ENCODE measurements at places on chromosomes 2 and 18.

- no peak for DNase-seq
These were observed 235.1 kb upstream of the ZNF804A start for GRCh38 chr2:184363213-184363612.

DNA sequence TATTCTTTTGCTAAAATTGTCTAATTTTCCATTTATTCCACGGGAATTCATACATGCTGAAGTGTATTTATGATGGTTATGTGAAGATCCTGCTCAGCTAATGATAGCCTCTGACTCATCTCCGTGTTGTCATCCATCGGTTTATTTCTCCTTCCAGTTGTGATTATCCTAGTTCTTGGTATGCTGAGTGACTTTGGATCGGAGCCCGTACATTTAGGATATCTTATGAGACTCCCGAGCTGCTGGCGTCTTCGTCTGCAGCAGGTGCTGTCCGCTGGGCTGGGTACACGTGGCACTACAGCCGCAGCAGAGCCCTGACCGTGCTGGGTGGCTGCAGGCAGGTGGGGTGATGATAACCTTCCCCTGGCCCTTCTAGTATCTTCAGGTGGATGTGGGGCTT, 40.1 kb upstream of the GALR1 start:
- no peak for DNase-seq

DNA sequence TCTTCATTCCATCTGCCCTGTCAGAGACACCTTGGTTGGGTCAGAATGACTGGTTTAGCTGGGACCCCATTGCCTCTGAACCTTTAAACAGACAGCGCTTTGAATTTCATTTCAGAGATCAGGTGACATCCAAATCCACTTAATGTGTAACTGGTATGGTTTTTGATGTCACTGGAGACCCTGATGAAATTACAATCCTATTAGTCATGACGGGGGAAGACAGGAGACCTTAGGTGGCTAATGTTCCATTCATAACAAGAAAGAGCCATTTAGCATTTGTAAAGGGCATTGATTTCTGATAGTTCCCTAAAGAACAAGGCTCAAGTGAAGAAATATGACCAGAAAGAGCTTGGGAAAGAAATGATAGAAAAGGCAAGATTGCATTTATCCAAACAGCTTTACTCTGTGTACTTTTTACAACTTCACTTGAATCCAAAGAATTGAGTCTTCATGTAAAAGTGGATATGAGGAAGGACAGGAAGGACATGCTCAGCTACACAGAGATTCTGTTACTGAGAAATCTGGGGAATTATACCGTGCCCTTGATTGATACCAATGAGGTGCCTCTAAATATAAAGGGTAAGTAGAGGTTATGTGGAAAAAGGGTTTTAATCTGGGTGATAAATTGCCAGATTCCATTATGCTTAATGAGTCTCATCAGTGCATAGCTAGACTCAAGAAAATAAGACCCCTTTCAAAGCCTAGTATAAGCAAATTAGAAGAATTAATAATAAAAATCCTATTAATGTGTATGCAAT, 198.2 kb downstream of the NCKAP5 start:
- DNase-seq = no peak

DNA sequence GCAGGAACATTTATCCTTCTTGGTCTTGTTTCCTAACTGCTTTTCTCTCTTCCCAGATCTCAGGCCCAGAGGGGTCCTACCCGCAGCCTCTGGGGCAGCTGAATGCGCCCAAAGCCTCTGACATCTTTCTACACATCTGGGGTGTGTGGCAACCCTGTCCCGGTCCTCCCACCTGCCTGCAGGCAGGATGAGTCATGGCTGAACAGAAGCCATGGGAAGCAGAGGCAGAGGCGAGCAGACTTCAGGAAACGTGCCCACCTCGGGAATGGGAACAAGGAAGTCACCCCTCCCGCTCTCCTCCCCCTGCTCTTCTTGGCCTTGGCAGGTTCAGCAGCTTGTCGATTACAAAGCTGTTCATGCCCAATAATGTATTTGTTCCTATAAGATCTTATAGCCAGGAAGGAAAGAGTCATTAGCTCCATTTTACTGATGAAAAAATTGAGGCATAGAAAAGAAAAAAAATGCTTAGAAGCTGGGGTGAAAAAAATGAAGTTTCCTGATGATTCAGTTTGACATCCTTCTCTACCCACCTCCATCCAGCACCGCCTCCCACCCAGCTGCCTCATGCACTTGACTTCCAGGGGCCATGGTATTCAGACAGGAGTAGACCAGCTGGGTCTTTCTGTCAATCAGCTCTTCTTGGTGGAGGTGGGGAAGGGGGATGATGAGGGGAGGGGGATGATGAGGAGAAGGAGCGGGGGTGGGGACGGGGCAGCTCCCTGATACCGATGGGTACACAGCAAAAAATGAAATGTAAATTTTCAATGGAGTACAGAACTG, 10.4 kb upstream of the KCNF1 start:
- no peak for DNase-seq

DNA sequence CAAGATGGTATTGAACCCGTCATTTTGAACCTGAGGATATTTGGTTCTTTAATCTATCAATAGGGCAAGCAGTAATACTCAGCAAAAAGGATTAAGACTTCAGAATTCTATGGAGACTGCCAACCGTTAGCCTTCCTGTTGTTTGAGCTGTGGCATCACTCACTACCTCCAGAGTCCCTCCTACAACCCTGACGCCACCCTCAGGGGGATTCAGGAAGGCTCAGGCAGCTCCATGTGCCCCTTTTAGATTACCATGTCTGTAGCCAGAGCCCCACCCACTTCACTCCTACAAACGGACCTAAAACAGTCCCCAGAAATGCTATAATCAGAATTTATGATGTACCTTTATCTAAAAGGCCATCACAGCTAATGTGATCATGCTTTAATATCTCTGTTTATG, 172.9 kb downstream of the EPHA4 start:
- DNase-seq = no peak

- no peak for DNase-seq
These were observed 38.8 kb downstream of the BMP10 start for GRCh38 chr2:68832233-68832869.

DNA sequence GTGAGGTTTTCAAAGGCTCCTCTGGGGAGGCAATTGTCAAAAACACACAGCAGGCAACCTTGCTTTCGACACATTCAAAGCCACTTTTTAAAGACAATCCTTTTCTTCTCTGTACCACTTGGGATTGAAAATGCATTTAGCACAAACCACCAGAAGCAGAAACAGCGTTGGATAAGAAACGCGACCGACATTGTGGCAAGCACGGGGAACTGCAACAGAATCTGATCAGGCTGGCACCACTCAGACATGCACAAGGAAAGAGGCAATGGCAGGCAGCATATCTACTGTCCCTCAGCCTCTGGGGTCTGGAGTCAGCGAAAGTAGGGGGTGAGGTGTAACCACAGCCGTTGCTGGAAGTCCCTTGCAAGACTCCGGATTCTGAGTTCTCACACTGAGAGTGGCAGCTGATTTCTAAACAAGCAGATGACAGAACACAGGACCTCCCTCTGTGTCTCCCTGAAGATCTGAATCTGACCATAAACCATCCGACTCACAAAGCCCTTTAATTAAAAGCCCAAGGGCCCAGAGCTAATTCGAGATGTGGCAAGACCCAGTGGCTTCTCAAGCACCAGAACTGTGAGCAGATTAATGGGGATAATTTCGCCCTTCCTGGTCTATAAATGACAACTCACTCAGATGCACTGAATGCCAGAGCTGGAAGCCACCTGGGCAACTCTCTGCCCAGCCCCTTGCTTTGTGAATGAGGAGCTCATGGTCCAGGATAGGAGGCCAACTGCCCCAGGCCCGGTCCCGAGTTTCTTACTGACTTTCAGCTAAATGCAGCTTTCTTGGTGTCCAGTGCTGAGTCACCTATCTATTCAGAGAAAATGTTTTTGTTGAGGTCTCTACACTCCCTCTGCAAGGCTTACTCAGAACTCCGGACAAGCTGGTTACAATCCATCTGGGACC, 29.6 kb downstream of the CYRIA start:
- no peak for DNase-seq

DNA sequence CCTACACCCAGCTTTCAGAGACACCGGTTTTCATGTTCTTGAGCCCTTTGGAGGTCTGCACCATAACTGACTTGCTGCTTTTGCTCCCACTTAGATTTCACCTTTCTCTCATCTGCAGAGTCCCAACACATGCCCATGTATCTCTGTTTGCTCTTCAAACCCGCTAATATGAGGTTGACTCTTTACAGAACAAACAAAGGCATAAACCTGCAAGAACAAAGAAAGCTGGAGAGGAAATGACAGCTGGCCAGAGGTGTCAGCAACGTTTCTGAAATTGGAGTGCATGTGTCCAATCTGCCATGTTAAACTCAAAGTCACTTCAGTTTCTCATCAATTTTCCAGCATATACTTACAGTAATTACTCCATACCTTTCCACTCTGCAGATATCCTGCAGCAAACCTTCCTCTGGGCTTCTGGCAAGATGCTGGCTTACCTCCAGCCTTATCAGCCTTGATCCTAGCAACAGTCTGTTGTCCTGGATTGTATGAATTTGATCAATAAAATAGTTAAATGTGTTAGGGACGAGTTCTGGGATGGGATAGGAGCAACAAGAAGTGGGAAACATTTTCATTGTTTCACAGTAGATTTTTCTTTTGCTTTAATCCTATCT, 157.4 kb downstream of the FHOD3 start:
- no peak for DNase-seq

- no peak for DNase-seq
These were observed 143.2 kb upstream of the KYNU start for GRCh38 chr2:142734231-142734630.

DNA sequence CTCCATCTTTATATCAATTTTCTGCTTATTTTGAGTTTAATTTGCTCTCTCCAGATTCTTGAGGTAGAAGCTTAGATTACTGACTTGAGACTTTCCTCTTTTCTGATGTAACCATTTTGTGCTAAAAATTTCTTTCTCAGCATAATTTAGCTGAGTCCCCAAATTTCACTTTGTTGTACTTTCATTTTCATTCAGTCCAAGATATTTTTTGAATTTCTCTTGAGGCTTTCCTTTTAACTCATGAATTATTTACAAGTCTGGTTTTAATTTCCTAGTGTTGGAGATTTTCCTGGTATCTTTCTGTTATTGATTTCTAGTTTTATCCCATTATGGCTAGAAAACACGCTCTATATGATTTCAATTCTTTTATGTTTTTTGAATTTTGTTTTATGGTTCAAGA, 144.7 kb upstream of the PGAP1 start:
- no peak for DNase-seq

DNA sequence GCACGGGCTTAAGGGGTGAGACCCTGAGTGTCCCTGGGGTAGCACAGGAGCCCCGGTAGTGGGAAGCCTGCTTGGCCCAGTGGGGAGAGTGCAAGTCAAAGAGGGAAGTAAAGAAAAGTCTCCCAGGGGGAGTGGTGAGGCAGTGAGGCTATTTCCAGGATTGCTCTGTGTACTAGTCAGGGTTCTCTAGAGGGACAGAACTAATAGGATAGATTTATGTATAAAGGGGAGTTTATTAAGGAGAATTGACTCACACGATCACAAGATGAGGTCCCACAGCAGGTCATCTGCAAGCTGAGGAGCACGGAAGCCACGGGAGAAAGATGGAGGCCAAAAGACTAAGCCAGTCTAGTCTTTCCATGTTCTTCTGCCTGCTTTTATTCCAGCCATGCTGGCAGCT, 45.5 kb downstream of the CMPK2 start:
- DNase-seq = no peak

GRCh38 chr18:44841221-44841620, 160.5 kb downstream of the SETBP1 start:
- no peak for DNase-seq

DNA sequence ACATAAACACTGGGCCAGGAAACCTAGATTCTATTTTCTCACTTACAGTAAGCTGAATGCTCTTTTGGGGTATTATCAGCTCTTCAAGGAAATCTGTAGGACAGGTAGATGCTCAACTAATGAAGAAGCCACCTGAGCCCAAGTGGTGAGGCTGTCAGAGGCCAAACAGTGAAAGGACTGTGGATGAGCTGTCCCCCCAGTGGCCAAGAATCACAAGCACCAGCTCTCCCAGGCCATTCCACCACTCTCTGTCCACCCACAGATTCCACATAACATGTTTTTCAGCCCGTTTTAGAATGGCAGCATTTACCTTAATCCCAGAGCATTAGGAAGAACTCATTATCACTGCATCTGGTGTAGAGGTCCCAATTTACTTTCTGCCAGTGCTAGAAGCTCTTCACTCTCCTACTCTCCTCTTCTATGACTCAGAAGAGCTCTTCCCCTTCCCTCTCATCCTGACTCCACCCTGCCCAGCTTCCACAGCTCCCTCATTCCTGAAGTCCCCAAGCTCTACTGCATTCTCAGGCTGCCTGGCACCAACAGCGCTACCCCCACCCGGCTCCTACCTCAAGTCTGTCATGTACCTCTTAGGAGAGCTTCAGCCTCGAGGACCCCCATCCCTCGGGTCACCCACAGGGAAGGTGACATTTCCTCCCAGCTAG, 43.8 kb upstream of the GORASP2 start:
- DNase-seq = no peak

GRCh38 chr2:234858145-234858544, 93.7 kb upstream of the SH3BP4 start:
- DNase-seq = no peak

DNA sequence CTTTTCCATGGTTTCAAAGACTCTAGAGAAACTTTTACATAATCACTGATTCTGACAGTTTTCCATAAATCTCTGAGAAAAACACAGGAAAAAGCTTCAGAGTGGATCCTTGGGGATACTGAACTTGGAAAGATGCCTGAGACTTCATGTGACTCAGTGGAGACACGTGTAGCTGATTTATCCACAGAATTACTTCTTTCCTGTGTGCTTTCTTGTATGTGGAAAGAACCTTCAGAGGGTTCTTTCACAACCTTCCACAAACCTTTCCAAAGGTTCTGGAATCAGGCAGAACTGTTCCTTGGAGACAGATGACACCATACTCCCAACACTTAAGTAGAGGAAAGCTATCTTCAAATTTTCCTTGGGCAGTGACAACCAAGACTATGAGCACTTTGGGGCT, 207.2 kb downstream of the RND3 start:
- no peak for DNase-seq

DNA sequence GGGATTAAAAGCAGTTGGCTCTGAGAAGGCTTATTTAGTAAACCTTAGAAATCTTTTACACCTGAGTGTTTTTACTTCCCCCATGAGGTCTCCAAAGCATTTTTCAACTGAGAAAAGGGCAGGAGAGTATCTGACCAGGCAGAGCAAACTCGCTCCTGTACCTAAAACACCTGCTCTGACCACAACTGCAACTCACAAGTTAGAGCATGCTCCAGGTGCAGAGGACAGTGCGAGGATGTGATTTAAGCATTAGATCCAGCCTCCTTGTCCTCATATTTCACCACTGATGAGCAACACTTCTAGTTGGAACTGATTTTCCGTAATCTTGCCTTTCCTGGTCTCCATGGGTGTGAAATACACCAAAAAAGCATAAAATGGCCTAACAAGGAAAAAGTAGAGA, 34.5 kb upstream of the TBC1D8 start:
- DNase-seq = no peak

GRCh38 chr2:62286089-62286785, 90.3 kb downstream of the B3GNT2 start:
- DNase-seq = no peak

DNA sequence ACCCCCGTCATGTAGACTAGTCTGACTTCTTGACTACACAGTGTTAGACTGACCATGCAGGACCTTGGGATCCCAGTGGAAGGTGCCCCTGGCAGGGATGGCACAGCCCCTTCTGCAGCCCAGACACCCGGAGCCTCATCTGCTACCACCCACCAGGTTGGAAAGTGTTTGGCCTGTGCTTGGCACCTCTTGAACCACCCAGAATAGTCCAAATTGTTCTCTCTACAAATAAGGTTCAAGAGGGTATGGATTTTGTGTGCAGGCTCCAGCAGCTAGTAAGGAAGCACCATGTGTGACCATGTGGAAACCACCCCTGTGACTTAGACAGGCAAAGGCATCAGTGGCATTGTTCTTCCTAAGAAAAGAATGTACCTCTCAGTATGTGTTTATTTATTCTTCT, 18.4 kb downstream of the L3MBTL4 start:
- no peak for DNase-seq
